ENCODE measurements at places on chromosomes 6 and 20.

GRCh38 chr20:35301426-35301825 is 9.2 kb upstream of the FAM83C start:
- no peak for DNase-seq

DNA sequence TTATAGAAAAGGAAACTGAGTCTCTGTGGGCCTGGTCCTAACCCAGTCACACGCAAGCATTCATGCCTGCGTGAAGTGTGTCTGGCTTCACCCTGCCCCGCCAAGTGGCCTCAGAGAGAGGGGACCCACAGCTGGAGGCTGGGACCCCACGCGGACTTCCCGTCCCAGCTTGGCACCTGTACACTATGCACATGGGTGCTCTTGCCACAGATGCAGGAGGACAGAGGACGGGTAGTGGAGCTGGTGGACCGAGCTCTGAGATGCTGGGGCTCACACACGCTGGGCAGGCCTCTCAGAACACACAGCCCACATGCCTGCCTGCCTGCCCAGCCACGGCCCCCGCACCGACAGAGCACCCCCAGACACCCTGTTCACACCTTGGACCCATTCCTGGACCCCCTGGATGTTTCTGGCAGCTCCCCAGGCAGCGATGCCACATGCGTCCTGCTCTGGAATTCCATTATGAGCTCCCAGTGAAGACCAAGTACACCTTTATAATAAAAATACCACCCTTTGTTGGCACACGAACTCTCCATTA is 24.9 kb upstream of the SMOC2 start:
- no peak for DNase-seq

- DNase-seq = no peak
These were observed 30.1 kb downstream of the RAMACL start for GRCh38 chr6:166556336-166556735.

GRCh38 chr20:63206878-63207277 is 9.1 kb downstream of the YTHDF1 start:
- DNase-seq = no peak

- DNase-seq = no peak
These were observed 194.6 kb downstream of the DLL1 start for GRCh38 chr6:170096191-170096802.

GRCh38 chr20:57648878-57649616 is 28.8 kb upstream of the ZBP1 start:
- DNase-seq = no peak

DNA sequence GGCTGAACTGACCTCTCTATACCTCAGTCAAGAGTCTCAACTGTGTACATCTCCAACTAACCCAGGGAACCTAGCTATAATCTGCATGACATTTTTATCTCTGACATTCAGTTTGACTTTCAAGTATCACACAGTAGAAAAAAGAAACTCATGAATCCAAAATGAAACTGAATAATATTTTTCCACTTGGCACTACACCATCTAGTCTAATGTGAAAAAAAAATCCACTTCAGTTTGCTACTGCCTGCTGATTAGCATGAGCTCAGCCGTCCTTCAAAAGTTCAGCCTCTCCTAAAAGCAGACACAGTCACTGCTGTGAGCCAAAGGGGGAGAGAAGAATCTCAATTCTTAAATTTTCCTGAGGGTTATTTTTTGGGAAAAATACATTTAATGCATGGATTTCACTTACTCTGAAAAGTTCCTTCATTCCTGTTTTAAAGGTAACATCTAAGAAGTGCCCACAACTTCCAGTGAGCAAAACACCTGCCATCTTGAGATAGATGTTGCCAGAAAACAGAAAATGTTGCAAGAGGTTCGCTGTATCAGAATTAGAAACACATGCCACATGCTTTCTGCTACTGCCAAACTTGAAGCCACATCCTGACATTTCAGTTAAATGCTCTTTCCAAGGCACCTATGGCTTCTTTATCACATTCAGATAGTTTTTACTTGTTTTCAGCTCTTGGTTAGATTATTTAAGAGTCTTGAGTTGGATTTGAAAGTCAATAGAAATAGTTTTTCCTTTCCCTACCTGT is 95.4 kb downstream of the MKKS start:
- no peak for DNase-seq

- no peak for DNase-seq
These were observed 45.0 kb downstream of the QKI start for GRCh38 chr6:163459536-163459935.

DNA sequence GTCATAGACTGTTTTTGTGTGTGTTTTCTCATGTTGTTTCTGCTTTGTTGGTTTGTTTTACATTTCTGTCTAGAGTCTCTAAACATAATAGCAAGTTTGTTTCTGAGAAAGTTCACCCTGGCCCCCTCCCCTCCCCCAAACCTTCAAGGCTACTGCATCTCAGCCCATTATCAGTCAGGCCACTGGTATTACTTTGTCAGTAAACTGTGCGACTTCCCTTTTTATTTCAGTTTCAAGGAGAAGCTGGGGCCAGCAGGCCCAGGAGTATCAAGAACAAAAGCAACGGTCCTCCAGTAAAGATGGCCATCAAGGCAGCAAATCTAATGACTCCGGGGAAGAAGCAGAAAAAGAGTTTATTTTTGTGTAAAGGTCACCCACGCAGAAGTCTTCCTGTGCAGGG is 32.8 kb upstream of the SCGN start:
- DNase-seq = no peak

- no peak for DNase-seq
These were observed 813.4 kb downstream of the MAFB start for GRCh38 chr20:39875492-39876110.

DNA sequence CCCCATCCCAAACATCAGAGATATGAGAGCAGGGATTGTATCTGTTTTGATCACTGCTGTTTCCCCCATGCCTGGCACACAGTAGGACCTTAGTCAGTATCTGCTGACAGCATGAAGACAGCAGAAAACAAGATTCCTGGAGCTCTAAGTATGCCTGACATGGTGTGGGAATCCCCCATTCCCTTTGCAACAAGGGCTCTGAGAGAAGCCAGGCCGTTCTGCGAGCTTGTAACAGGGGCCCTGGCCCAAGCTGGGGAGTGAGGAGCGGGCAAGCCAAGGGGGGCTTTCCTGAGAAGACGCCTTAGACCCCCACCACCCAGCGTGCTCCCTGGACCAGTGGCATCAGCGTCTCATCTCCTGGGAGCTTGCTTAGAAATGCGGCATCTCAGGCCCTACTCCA is 25.2 kb downstream of the PREX1 start:
- DNase-seq = no peak

DNA sequence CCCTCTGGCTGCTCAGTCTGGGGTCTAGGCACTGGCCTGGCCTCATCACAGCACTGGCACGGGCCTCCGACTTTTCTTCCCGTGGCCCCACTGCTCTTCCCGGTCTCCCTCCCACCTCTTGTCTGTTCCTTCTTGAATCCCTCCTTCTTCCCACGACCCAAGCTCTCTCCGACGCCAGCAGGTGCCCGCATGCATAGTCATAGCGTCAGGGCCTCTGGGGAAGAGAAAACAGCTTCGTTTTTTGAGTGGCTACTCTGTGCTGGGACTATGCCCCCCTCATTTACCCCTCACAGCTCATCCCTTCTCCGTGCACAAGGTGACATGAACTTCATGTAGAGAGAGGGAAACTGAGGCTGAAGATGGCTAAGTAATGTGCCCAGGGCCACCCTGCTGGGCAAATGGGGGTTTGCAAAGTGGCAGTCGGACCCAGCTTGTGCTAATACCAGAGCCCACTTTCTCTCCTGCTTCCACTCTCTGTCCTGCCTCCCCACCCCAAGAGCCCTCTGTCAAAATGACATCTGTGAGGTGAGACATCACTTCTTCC is 59.2 kb downstream of the SYNJ2 start:
- no peak for DNase-seq

DNA sequence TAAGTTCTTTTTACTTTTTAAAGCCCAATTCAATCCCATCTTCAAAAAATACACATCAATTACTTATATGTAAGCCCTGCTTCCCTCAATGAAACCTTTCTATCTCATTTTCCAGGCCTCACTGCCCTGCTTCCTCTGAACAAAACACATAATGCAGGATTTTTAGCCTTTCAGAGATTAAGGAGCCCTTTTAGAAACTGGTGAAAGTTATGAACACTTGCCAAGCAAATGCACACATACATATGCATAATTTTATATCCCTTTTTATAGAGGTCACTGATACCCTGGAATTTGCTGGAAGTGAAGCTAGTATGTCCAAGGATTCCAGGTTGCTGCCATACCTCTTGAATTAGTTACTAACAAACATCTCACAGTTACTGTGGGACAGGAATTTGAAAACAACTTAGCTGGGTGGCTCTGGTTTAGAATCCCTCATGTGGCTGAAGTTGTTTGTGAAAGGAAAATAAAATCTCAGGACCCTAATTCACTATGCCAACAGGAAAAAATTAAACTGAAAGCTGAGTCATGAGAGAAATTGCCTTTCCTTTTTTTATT is 75.8 kb downstream of the UBE3D start:
- DNase-seq = no peak

DNA sequence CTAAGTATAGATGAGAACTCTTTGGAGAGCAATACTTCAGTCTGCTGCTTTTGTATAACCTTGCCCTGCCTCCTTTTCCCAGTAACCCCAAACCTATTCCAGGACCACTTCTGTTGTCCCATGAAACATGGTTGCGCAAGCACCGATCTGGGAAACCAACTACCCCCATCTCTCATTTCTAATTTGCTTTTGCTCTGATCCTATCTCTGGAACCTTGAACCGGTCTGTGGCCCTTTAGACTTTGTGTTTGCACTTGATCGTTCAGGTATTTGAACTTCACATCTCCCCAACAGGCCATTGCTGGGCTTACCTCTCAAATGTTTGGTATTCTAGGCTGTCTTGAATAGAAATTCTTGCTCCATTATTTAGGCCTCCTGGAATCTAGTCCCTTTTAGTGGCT is 25.0 kb downstream of the L3MBTL3 start:
- DNase-seq = no peak

GRCh38 chr20:49570161-49570827 is 2.4 kb upstream of the PTGIS start:
- DNase-seq = no peak

DNA sequence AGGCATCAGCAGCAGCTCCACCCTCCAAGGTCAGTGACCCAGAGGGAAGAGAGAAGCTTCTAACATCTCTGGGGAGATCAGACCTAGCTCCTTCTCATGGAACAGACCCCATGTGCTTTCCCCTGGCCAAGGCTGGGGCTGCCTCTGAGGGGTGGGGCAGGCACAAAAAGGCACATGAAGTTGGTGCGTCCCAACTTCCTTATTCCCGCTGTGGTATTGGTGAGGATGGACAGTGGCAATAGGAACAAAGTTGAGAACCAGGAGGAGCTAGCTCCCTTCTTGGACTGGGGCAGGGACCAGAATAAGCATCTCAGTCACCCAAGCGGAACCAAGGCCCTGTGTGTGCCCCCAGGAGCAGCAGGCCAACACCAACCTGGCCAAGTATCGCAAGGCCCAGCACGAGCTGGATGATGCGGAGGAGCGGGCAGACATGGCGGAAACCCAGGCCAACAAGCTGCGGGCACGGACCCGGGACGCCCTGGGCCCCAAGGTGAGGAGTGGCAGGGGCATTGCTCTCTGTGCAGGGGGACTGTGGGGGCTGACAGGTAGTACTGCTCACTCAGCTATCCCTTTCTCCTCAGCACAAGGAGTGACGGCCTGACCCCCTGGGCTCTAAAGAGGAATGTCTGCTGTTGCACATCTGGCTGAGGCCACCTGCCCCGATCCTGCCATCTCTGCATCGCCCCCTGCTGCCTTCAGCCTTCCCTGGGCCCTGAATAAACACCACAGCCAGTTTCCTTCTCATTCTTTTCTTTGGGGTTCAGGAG is 46.1 kb downstream of the MYH7B start:
- no peak for DNase-seq

GRCh38 chr20:32191422-32191821 is 16.1 kb downstream of the PLAGL2 start:
- DNase-seq = no peak

DNA sequence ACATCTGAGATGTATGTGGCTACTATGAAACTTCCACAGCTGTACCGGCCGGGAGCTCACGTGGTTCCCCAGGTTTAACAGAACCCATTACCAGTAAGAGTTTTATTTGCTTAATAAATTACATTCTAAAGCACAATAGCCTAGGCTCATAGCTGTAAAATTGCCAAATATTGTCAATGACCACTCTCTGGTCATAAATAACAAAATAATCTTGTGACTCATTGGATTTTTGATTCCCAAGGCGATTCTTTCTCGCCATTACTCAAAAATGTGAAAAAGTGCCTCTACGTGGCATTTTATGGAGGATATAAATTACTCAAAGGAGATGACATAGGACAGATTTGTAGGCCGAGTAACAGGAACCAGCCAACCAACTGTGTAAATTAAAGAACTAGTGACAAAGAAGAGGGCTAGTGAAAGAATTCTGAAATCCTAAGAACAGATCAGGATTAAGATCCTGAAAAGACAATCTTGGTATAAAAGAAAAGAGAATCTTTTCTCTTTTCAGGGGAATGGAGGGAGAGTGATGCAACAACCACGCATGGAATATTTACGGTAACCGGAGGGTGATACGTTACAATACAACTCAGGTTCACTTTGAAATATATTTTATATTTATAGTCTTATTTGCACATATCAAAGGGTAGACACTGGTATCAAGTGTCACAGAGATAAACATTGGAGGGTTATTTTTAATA is 199.7 kb downstream of the FOXC1 start:
- DNase-seq = no peak

DNA sequence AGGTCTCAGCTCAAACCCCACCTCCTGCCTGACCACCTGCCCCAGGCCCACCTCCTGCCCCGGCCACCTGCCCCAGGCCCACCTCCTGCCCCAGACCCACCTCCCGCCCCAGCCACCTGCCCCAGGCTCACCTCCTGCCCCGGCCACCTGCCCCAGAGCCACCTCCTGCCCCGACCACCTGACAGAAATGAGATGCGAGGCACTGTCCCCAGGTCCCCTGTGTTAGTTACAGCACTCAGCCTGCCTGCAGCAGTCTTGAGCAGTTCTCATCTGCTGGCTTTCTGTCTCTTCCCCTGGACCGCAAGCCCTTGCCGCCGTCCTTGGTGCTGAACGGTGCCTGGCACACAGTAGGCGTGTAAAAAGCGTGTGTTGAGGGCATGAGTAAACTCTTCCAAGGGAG is 79.5 kb downstream of the CDH4 start:
- no peak for DNase-seq

GRCh38 chr6:101268541-101268940 is 125.0 kb upstream of the GRIK2 start:
- no peak for DNase-seq

DNA sequence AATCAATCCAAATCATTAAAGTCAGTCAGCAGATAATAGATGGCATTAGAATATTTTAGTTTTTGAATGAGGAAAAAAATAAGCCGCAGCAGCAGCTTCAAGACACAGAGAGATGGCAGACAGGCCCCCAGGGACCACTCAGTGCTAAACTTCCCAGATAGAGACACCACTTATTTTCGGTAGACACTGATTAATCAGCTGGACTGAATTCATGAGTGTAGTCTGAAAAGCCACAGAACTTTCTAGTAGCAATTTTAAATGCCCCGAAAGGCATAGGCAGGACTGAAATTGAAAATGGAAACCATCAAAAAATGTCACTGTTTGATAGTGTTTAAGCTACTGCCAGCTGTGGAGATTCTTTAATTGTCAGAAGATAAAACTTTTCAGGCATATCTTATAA is 3.1 kb upstream of the CLDN20 start:
- no peak for DNase-seq

GRCh38 chr6:24891004-24891403 is 44.8 kb downstream of the RIPOR2 start:
- DNase-seq = no peak

GRCh38 chr6:139839506-139840156 is 465.2 kb upstream of the CITED2 start:
- DNase-seq = no peak

GRCh38 chr6:36594816-36595643 is 868 bp downstream of the SRSF3 start:
- no peak for DNase-seq

All from NCI-H2081 treated with DMSO at 0.1 percent for 48 hours (cell line).